Left lung (tissue), 14 donors: ENCODE measurements at places on chromosomes 6 and 20. TPM values are rescaled to one million over a fixed set of nuclear protein-coding genes. Genes with fewer than 3 reads are reported as not detected.

The CD109 gene
- polyA plus RNA-seq: 26.8 TPM

The CSE1L gene
- polyA plus RNA-seq: 86.9 TPM

GRCh38 chr6:168367285-168367751, 47.7 kb upstream of the DACT2 start:
- DNase-seq: no peak

- DNase-seq: no peak
These were observed 153.4 kb upstream of the HEY2 start for GRCh38 chr6:125596020-125596419.

DNA sequence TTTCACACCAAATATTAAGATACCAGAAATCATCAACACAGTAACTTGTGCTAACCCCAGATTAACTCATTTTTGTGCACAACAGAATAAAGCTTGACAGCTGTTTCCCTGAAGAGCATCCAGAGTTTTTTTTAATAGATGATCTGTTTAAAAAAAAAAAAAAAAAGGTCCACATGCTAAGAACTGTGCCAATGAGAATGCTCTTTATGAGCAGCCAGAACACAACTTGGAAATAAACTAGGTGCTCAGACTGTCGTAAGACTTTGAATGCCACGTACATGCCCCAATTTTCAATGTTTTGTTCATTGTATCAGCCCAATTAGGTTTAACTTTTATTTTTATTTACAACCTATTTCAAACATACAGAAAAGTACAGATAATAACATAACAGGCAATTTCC, 47.3 kb downstream of the STAU1 start:
- DNase-seq: peak; percentile 32

- no peak for DNase-seq
These were observed at the start of gene GJA10 for GRCh38 chr6:89894169-89894568. Gene GJA10 (plus strand): TSS chr6:89894469. CDS start chr6:89894469, 0 bp downstream.

GRCh38 chr6:32684246-32684645, 17.8 kb upstream of the HLA-DQB1 start:
- DNase-seq: no peak
